ENCODE measurements at places on chromosomes 1 and 21.
A peak's percentile ranks its signal among the peaks of the same experiment; 100 is the strongest.

DNA sequence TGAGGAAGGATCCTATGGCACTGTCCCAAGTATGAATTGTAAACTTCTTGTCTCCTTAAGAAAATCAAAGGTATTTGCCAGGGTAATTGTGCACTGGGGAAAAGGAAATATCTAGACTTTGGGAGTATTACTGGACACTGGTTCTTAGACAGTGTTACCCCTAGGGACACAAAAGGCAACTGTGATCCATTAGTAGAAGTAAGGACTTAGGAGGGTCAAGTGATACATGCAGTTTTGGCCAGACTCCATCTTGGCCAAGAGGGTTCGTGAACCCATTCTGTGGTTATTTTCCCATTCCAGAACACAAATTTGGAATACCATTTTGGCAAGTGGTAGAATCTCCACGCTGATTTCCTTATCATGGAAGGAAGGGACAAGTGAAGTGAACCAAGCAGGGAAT lies 98.1 kb downstream of the TM2D1 start:
- no peak for DNase-seq

DNA sequence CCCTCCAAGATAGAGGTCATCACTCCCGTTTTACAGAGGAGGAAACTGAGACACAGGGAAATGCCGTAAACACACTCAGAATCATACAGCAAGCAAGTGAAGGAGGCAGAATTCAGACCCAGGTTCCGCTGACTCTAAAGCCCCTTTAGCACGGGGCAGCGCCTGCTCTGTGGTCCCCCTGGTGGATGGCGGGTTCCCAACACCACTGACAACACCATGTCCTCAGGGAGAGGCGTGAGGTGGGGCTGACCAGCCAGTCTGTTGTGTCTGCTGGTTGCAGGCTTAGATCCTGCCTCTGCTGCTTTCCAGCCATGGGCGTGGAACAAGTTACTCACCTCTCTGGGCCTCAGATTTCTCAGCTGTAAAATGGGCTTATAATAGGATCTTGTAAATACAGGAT lies 617.3 kb downstream of the MATN1 start:
- DNase-seq: no peak

DNA sequence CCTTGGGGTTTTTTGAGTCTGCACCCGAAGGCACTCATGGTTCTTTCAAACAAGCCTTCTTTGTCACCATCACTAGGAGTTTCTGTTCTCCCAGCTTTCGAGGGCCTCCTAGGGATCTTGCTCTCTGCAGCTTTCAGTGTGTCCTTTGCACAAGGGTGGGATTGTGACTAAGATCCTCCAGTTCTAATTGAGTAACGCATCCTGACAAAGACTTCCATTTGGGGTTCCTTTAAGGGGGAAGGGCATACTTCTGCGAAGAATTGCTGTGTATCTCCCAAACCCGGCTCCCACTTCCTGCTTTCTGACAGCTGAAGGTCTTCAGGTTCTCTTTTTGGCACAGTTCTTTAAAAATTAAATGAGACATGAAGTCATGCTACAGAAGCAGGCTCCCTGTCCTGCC lies 139.4 kb downstream of the EDEM3 start:
- DNase-seq: no peak

- DNase-seq: no peak
Measured at GRCh38 chr1:115748401-115749150, 19.9 kb downstream of the CASQ2 start.

GRCh38 chr1:109327285-109327684 lies 20.5 kb upstream of the MYBPHL start:
- no peak for DNase-seq

GRCh38 chr1:43482215-43482614 lies 28.5 kb upstream of the HYI start:
- no peak for DNase-seq

DNA sequence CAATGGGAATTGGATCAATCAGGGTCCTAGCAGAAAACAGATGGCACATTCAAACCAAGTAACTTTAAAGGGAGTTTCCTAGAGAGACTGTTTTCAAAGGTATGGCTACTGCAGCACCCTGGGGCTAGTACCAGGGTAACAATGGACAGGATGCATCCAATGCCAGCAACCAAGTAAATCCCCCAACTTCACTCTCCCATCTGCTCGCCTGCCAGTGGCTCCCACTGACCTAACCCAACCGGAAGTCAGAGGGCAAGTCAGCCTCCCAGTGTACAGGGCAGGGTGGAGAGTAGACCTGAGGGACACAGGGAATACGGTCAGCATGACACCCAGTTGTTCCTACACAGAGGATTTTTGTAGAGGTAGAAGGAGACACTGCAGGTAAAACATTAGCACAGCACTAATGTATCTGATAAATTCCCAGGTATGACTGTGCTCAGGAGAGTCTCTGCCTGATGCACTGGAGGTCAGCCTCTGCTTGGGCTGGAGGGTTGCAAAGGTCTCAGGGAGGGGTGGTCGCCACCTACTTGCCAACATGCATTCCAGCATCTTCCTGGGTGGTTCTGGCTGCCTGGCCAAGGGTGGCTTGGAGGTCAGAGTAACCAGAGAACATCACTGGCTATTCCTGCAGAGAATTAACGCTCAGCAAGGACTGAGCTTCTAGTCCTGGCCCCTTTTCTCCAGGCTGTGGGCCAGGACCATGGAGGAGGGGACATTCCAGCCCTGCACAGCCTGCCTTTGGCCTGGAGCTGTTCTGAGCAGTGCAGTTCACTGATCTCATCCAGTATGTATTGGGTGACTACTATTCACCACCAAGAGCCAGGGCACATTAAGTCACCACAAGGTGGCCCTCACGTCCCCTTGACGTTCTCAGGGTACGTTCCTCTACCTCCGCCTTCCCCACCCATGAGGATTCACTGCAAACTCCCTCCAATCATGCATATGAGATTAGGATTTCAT lies 5.1 kb upstream of the GJA4 start:
- DNase-seq: no peak

- no peak for DNase-seq
Measured at GRCh38 chr1:5632224-5632623, 360.0 kb downstream of the NPHP4 start.

- no peak for DNase-seq
Measured at GRCh38 chr21:44540741-44541288, 820 bp upstream of the KRTAP10-1 start.

GRCh38 chr1:67818725-67819301 lies 14.5 kb downstream of the GNG12 start:
- no peak for DNase-seq

DNA sequence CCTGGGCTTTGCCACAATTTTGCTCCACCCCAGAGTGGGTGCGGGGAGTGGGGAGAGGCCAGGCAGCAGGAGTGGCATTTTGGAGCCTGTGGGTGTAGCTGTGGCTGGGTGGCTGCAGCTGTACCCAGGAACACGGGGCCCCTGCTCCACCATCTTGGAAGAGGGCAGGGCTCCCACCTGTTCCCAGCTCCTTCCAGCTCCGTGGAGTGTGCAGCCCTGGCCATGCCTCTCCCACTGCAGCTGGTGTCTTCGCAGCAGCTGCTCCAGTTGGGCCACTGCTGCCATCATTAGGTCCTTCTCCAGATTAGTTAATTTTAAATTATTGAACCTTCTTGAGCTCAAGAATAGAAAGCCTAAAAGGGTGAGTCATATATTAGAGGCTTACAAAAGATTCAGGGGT lies 17.6 kb downstream of the FAM20B start:
- DNase-seq: no peak

GRCh38 chr1:53413175-53414001 lies 45.8 kb upstream of the DMRTB1 start:
- peak; percentile 39 for DNase-seq

GRCh38 chr1:8524627-8525157 lies 206.8 kb downstream of the SLC45A1 start:
- no peak for DNase-seq

DNA sequence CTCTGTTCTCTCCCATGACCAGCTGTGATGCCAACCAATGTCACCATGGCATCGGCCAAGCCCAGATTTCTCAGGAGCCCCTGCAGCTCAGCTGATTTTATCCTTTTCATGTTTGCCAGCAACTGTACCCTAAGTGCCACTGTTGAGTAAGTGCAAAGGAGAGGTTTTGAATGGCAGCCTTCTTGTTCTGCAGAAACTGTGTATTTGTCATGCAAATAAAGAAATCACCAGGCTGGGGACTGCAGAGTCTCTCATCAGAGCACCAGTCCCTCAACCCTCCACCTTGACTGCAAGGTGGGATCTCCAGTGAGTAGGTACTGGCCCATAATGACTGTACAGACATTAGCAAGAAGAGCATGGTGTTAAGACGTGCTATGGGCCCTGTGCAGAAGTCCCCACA lies 26.6 kb downstream of the C8B start:
- no peak for DNase-seq

GRCh38 chr21:43812139-43812821 lies 22.9 kb downstream of the RRP1 start:
- DNase-seq: no peak

DNA sequence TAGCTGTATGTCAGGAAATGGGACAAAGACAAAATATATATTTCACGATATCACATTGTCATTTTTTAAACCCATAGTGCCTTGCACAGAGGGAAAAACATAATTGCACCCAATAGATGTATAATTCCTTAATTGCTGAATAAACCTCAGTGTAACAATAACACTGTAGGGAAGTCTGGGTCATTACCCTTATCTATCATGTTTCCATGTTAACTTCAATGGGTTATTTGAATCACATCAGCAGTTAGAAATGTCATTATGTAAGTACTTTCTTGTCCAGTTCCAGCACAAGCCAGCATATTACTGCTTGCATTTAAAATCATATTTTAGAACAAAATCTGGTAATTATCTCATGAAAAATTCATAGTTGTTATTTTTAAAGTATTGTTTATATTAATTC lies 222.7 kb downstream of the HMCN1 start:
- no peak for DNase-seq

DNA sequence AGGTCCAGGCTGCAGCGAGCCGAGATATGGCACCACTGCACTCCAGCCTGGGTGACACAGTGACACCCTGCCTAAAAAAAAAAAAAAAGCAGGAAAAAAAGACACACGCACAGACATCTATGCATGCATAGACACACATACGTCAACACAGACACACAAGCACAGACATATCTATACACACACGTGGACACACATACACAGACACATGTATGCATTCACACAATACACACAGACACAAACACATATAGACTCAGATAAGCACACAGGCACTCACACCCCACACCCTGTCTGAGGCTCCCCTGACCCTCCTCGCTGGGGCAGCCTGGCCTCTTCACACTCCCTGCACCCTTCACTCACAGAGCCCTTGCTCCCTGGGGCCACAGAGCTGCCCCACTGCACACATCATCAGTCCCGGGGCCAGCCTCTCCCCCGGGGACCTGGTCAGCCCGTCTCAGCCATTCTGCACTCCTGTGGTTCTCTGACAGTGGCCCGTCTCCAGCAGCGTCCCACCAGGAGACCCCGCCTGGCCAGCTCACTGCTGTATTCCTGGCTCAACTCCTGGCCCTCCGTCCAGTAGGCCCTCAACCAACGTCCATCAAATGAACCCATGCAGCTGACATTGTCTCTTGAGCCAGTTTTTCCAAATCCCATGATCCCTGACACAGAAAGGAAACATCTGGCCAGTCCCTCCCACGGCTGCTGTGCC lies 4.6 kb upstream of the PRKCZ start:
- no peak for DNase-seq

- no peak for DNase-seq
Measured at GRCh38 chr1:63073309-63074306, 248.8 kb upstream of the FOXD3 start.

DNA sequence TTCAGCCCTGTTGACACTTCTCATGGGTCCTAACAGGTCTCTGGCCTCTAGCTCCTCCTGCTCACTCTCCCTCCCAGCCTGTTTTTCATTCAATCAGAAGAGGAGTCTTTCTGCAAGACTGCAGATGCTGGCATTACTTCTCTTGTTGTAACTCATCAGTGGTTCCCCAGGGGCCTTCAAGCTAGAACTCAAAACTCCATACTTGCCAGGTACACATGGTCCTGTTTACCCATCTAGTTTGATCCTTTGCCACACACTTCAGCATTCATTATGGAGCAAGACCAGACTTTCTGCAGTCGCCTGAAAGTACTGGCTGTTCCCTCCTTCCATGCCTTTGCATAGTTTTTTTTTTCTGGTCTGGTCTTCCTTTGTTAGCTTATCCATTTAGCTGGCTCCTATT lies 47.9 kb downstream of the SERBP1 start:
- no peak for DNase-seq

GRCh38 chr1:215482079-215482478 lies 85.0 kb upstream of the KCTD3 start:
- DNase-seq: no peak

- DNase-seq: no peak
Measured at GRCh38 chr1:22711071-22711470, 432 bp downstream of the EPHB2 start.

DNA sequence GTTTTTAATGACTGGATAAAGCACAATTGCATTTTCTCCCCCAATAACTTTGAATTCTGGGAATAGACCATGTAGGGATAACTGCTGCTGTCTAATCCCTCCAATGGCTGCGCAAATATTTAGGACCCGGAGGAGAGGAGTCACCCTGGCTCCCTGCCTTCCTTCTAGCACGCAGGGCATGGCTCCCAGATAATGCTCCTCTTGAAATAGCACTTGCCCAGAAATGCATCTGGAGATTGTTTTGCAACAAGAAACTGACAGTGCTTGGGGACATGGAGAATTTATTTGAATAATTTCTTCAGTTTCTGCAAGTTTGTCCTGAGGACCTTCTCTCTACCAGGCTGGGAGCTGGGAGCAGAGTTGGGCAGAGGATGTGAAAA lies 83.5 kb downstream of the MAN1C1 start:
- no peak for DNase-seq
